ENCODE measurements at places on chromosomes 2 and 18. TPM values are rescaled to one million over a fixed set of nuclear protein-coding genes. Genes with fewer than 3 reads are reported as not detected.

DNA sequence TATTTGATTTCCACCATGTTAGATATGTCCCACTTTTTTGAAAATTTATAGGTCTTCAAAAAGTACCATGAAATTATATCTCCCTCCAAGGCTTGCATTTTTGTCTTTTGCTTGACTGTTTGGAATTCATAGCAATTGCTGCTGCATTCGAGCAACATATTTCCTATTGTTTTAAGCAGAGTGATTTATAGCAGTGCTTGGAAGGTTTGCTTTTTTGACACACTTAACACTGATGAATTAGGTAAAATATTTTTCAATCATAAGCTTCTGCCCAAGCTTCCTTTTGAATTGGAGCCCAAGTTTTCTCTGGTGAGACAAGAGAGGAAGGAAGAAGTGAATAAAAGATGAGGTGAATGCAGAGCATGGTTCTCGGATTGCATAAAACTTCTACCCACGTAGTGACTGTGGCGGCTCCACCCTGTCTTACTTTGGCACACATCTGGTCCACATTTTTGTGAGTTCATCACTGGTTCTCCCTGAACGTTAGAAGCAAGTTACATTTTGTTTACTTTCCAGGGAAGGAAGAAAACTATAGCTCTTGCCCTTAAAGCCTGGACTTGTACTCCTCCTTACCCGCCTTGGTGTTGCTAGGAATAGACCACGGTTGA, 667.0 kb downstream of the TSN start:
- no peak for DNase-seq

DNA sequence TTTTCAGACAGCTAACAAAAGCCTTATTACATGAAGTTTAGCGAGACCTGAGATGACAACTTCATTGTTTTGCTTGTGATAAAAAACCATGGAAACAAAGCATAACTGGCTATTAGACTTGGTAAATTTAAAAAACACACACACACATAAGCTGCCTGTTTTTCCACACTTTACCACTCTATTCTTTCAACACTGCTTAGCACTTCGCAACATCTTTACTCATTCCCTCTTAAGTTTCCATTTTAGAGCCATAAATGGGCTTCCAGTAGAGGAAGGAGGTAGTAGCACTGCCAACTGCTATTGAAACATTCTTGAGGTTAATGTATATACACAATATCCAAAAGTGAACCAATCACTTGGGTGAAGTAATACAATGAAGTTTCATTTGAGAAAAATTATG, 54.1 kb downstream of the BAZ2B start:
- DNase-seq: no peak

DNA sequence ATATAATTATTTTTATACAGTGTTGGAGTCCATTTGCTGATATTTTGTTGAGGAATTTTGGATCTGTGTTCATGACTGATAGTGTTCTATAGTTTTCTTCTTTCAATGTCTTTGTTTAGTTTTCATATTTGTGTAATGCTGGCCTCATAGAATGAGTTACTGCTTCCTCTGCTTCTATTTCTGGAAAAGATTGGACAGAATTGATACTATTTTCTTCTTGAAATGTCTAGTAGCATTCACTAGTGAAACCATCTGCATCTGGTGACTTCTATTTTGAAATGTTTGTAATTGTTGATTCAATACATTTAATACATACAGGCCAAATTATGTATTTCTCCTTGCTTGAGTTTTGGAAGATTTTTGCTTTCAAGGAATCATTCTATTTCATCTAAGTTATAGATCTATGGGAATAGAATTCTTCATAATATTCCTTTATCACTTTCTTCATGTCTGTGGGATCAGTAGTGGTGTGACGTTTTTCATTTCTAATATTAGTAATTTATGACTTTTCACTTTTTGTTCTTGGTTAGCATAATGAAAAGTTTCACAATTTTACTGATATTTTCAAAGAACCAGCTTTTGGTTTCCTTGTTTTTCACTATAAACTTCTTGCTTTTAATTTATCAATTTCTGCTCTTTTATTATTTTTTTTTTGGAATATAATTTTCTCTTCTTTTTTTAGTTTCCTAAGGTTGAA, 509.9 kb upstream of the VRK2 start:
- DNase-seq: no peak

RESP18 gene
- total RNA-seq: not detected

DNA sequence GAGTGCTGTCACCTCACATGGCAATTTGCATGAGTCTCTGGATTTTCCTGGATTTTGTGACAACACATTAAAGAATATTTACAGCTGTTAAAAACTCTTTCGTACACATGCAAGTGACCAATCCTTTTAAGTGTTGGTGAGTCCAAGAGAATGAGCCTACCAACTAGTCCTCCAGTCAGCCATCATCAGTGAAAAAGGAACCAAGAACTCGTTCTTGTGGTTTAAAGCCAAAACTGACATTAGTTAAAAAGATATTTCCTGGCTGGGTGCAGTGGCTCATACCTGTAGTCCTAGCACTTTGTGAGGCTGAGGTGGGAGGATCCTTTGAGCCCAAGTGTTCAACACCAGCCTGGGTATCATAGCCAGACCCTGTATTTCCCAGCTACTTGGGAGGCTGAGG, 215.4 kb upstream of the ITGA4 start:
- DNase-seq: no peak

DNA sequence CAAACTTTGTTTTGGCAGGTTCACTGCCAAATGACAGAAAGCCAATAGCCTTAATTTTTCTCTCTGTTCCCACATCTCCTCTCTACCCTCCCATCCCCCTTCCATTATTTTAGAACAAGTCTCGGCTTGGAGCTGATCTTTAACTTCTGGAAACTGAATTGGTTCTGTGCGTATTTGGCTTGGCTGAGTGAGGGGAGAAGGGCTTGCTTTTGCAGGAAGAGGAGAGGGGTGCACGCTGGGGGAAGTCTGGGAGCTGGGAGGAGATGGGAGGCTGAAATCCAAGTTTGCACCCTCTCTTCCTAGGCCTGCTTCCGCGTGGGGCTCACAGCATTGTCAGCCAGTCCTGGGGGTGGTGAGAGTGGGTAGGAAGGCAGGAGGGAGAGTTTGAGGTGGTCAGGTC, 176.1 kb upstream of the SPRED2 start:
- DNase-seq: no peak

DNA sequence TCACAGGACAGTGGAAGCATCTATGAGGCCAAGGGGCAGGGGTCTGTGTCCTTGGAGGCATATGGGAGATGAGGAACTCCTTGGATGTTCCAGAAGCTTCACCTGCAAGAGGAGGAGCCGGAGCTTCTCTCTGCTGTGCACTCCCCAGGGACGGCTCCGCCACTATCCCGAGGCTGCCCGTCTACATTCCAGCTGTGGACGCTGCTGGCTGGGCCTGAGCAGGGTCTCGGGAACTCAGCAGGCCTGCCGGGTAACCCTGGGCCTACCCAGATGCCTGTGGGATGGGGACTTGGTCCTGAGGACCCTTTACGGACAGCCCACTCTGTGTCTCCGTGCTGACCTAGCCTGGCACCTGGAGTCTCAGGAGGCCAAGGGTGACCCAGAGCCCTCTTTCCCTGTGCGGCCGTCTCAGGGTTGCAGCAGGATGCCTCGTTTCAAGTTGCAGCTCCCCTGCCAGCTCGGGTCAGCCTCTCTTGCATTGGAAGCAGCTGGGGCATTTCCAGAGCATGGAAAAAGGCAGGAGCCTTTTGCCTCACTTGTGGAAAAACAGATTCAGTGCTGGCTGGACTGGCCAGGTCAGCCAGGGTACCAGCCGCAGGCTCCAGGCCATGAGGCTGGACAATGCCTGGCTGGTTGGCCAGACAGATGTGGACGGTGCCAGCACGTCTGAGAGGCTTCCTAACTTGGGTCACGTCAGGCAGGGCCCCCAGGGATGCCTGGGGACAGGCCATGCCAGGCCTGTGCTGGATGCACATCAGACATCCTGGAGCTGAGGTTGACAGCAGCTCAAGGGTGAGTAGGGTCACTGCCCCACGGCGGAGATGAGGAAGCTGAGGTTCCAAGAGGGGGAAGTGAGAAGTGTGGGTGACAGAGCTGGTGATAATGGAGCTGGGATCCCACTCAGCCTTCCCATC, 41.5 kb downstream of the SCTR start:
- peak; percentile 80 for DNase-seq

LAMA3 gene
- total RNA-seq: 19.6 TPM

REG3G gene
- total RNA-seq: not detected

CPS1 gene
- total RNA-seq: 3.8 TPM

TRIM54 gene
- not detected for total RNA-seq

GRCh38 chr2:102782933-102783332, 21.1 kb downstream of the TMEM182 start:
- no peak for DNase-seq

SNED1 gene
- total RNA-seq: 58.0 TPM

VAMP8 gene
- 73.3 TPM for total RNA-seq

DNA sequence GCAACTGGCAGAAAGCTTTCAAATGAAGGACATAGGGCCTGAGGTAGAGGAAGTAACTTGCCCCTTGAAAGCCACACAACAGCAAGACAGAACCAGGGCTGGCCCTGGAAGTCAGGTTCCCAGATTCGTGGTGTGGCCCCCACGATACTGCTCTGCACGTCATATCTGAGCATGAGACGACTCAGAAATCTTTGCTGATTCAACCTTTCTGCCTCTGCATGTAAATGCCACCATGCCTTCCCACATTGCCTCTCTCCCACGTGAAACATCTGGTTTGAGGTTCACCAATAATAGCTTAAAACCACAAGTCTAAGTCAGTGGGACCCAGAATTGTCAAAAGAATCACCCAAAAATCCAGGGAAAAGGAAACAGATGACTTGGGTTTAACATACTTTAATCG, 214.0 kb upstream of the TRIB2 start:
- no peak for DNase-seq

- no peak for DNase-seq
Measured at GRCh38 chr2:105739426-105739825, 5.3 kb upstream of the NCK2 start.

DNA sequence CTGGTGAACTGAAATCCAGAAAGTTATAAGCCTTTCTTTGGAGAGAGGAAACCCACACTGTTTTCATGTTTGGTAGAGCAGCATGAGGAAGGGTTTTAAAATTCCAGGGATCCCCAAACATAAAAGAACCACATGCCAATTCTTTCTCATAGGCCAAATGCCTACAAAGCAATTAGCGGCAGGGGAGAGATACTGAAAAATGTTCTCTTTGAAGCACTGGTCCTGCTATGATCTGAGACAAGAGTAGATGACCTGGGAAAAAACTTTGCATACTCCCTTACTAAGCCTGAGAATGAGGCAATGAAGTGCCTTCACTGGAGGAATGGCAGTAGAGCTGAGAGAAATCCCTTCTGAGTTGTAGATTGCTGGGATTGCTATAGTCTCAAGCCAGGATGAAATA, 1261.7 kb downstream of the DSC3 start:
- no peak for DNase-seq

SOWAHC gene
- 14.7 TPM for total RNA-seq

GRCh38 chr2:108271691-108272253, 16.9 kb upstream of the SULT1C2 start:
- no peak for DNase-seq

DNA sequence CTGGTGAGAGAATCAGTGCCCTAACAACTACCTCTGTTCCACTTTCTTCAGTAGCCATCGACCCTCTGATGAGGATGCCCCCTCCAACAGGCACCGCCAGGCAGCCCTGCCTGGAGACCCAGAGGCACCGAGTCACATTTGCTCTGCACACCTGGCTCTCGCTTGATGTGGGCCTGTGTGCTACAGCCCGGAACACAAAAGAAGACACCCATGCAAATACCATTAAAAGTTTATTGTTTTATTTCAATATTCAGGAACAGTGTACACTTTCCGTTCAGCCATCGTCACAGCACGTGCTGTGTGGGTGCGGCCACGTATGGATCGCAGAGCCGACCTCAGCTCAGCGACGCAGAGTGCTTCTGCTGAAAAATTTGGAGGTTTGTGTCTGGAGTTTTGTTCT, 154.0 kb downstream of the MBP start:
- DNase-seq: no peak

DNA sequence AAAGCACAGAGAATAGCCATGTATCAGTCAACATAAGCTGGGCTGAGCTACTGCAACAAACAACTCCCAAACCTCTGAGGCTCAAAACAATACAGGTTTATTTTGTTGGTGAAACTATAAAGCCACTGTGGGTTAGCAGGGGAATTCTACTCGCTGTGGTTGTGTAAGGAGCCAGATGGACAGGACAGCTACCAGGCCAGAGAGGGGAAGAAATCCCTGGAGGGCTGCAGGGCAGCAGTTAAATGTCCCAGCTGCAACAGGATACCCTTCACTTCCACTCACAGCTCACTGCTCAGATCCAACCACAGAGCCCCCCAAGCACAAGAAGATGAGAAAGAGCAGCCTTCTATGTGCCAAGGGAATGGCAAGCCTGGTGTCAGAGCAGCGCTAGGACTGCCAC, 245.9 kb upstream of the RAB6C start:
- no peak for DNase-seq

DNA sequence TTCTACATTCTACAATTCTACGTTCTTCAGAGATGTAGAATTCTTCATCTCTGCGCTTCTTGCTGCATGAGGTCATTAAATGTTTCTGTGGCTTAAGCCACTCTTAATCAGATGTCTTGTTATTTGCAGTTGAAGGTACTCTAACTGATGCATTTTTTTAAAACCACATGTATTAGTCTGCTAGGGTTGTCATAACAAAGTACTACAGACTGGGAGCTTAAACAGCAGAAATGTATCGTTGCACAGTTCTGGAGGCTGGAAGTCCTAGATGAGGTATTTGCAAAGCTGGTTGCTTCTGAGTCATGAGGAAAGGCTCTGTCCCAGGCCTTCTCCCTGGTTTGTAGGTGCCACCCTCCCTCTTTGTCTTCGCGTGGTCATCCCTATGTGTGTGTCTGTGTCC, 176.3 kb upstream of the GLI2 start:
- no peak for DNase-seq

- no peak for DNase-seq
Measured at GRCh38 chr2:102618452-102619413, 620 bp upstream of the SLC9A2 start.

SFT2D3 gene
- 4.2 TPM for total RNA-seq

GRCh38 chr2:72938455-72938854, 21.1 kb downstream of the EMX1 start:
- no peak for DNase-seq

M1AP gene
- total RNA-seq: 0.32 TPM

DNA sequence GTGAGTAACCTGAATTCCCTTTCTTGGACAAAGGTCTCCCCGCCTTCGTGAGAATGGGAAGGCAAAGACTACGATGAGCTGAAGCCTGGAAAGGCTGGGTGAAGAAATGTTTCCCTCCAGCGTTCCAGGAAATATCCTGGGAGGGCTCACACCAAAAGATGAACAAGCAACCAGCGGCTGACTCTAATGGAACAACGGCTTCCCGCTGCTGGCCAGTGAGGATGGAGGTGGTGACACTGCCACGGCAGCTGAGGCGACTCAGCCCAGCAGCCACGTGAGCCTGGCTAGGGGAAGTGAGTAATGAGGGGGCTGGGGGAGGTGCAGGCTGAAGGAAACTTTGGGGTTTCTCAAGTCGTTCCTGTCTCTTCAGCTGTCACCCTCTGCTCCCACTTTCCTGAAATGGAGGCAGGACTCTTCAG, 105.0 kb upstream of the SMAD7 start:
- DNase-seq: no peak

- no peak for DNase-seq
Measured at GRCh38 chr2:9648821-9649220, 18.0 kb upstream of the YWHAQ start.
